H1 (cell line): ENCODE measurements at places on chromosomes 2 and 18. TPM values are rescaled to one million over a fixed set of nuclear protein-coding genes. Genes with fewer than 3 reads are reported as not detected.

Gene VIT
- polyA plus RNA-seq = 0.03 TPM in 1 of 2 replicates, not detected in the other

Gene GPR45
- 0.21 TPM in 1 of 2 replicates, not detected in the other for polyA plus RNA-seq

Gene TMEM178A
- 7.9 and 11.2 TPM in 2 replicates for polyA plus RNA-seq

Gene ZNF512
- 13.1 and 17.6 TPM in 2 replicates for polyA plus RNA-seq

Gene GTF2A1L
- polyA plus RNA-seq = 0.18 and 0.20 TPM in 2 replicates
